ENCODE measurements at places on chromosomes 16 and 17. TPM values are rescaled to one million over a fixed set of nuclear protein-coding genes. Genes with fewer than 3 reads are reported as not detected.

- H3K4me3 ChIP-seq: no peak overlapping the region
- DNase-seq: no peak
- H3K4me1 ChIP-seq: peaks cover 9% of the 10 kb centered on the region
Measured at GRCh38 chr17:37339321-37339720, 36.5 kb upstream of the C17orf78 start.

- peaks cover 65% of the 10 kb centered on the region for H3K4me1 ChIP-seq
- no peak overlapping the region for H3K27ac ChIP-seq
- H3K36me3 ChIP-seq: no peaks in the 10 kb centered on the region
- no peak overlapping the region for H3K4me3 ChIP-seq
- H3K27me3 ChIP-seq: no peaks in the 10 kb centered on the region
- no peak for DNase-seq
Measured at GRCh38 chr17:40103688-40104087, 3.3 kb upstream of the NR1D1 start.

GRCh38 chr16:35182043-35182677, 1722.7 kb downstream of the TP53TG3F start:
- DNase-seq: peak; percentile 72
- no peaks in the 10 kb centered on the region for H3K4me1 ChIP-seq
- H3K27ac ChIP-seq: no peak overlapping the region
- H3K4me3 ChIP-seq: no peak overlapping the region
- H3K27me3 ChIP-seq: no peaks in the 10 kb centered on the region

GRCh38 chr16:63337264-63337663, 1301.0 kb upstream of the CDH8 start:
- H3K4me3 ChIP-seq: no peak overlapping the region
- H3K27ac ChIP-seq: no peak overlapping the region
- no peaks in the 10 kb centered on the region for H3K36me3 ChIP-seq
- DNase-seq: no peak
- peaks cover 29% of the 10 kb centered on the region for H3K27me3 ChIP-seq

- H3K27me3 ChIP-seq: peaks cover 2% of the 10 kb centered on the region
- DNase-seq: no peak
- H3K36me3 ChIP-seq: no peaks in the 10 kb centered on the region
Measured at GRCh38 chr16:70805787-70806186, 4.8 kb upstream of the VAC14 start.

- no peak overlapping the region for H3K27ac ChIP-seq
- H3K36me3 ChIP-seq: no peaks in the 10 kb centered on the region
- no peak overlapping the region for H3K4me3 ChIP-seq
- no peak for DNase-seq
Measured at GRCh38 chr17:48513097-48513496, 17.7 kb downstream of the HOXB1 start.

- H3K4me1 ChIP-seq: peaks cover 43% of the 10 kb centered on the region
- H3K27me3 ChIP-seq: no peaks in the 10 kb centered on the region
- peak overlapping the region; percentile 96 for H3K27ac ChIP-seq
- H3K36me3 ChIP-seq: peaks cover 6% of the 10 kb centered on the region
- peak; percentile 94 for DNase-seq
Measured at GRCh38 chr16:65122724-65123395, 997 bp upstream of the CDH11 start.

- H3K4me3 ChIP-seq: no peak overlapping the region
- H3K4me1 ChIP-seq: peaks cover 76% of the 10 kb centered on the region
- H3K27me3 ChIP-seq: no peaks in the 10 kb centered on the region
- no peaks in the 10 kb centered on the region for H3K36me3 ChIP-seq
- H3K27ac ChIP-seq: no peak overlapping the region
- no peak for DNase-seq
Measured at GRCh38 chr17:17938388-17939107, 33.7 kb downstream of the TOM1L2 start.

DNA sequence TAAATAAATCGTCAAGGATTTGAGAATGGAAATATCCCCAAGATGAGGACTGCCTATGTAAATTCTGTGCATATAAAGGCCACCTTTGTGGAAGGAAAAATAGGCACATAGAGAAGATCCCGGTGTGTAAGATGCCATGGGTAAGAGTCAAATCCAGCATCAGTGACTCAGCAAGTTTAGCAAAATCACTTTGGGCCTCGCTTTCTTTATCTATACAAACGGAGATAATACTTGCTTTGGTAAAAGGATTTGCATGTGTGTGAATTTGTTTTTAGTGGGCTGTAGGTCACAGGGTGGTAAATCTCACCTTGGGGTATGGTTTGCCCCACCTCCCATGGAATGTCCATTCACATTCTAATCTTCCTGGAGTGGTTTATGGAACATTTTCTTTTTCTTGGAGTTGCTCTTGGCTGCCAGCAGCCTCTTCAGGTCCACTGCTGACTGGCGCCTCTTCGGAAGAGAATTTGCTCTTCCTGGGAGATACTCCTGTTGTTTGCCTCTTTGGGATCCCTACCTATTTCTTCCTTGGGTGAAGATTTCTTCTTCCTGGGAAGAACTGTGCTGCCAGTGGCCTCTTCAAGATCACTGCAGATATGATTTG, 587.6 kb downstream of the CDH11 start:
- no peak for DNase-seq
- H3K4me1 ChIP-seq: no peaks in the 10 kb centered on the region
- no peaks in the 10 kb centered on the region for H3K27me3 ChIP-seq
- no peak overlapping the region for H3K27ac ChIP-seq

- peaks cover 14% of the 10 kb centered on the region for H3K4me1 ChIP-seq
- H3K27ac ChIP-seq: no peak overlapping the region
Measured at GRCh38 chr17:50076591-50077235, 18.4 kb upstream of the PDK2 start.

DNA sequence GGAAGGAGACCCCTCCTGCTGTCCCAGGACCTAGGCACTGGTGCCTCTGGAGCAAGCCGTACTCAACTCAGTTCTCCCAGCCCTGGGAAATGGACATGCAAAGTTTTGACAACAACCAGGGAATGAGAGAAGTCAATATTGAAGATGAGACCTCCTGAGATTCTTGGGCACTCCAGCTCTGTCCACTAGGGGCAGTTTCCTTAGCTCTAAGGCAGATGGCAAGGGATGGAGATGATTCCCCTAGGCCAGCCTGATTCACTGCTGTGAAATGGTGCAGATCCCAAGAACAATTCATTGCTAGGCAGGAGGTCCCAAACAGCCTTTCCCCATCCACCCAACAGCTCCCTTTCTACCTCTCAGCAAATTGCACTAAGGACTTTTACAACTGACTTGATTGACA, 20.5 kb upstream of the SDR42E2 start:
- H3K4me1 ChIP-seq: no peaks in the 10 kb centered on the region
- no peak overlapping the region for H3K27ac ChIP-seq
- no peak for DNase-seq

DNA sequence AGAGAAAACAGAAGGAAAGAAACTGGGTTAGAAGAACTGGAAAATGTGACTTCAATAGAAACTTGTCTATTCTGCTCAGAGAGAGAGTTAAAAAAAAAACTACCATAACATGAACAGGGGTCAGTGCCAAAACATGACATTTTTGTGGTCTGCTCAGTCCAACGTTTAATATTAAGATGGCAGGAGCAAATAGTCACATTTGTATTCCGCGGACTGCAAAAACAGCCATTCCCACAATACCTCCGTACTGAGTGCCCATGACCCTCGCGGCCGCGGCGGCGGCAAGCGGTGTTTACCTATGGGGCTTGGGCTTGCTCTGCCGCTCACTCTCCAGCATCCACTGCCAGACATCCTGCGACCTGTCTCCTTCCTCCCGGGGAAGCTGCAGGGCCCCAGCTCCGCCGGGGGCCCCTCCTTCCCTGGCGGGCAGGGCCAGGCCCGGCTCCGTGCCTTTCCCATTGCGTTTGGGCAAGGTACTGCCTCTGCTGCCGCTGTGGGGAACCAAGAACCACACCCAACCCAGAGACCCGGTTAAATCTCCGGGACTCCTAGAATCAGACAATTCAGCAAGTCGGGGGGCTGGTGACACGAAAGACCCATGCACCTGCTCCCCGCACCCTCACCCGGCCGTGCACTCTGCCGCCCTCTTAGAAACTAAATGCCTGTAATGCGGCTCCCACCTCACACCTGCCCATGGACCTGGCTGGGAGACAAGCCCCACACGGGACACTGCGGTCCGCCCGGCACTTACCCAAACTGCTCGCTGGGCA, 24.7 kb downstream of the AXIN2 start:
- no peaks in the 10 kb centered on the region for H3K27me3 ChIP-seq
- DNase-seq: no peak
- no peak overlapping the region for H3K27ac ChIP-seq
- no peak overlapping the region for H3K4me3 ChIP-seq

DNA sequence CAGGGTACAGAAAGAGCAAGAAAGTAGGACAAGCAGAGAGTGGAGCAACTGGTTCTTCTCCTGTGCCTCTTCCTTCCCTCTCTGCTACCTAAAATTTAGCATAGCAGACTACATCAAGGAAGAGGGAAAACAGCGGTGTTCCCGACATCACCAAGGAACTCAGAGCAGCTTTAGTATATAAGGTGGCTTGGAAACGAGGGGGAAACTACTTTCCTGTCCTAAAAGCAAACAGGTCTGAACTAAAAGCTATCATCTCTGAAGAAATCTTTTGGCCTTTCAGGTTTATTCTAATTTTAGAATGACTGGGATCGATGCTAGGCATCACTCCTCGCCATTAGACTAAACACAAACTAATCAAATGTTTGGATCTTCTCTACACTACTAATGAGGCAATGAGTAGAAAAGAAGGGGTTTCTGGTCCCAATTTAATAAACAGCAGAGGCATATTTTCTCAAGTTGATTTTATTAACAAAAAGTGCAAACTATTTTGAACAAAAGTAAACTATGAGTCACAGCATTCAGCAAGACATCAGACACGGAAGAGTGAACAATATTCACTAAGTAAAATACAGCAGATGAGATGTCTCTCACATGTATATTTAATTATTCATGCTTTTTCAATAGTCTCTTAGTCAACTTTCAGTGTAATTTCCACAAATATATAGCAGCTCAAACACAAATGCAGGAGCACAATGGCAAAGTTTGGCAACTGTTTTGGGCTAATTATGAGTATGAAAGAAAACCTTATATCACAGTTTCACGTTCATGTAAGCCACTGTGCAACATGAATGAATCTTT, 108.7 kb downstream of the TRIM37 start:
- peak overlapping the region; percentile 81 for H3K27ac ChIP-seq
- H3K27me3 ChIP-seq: no peaks in the 10 kb centered on the region
- no peak overlapping the region for H3K4me3 ChIP-seq
- H3K4me1 ChIP-seq: peaks cover 67% of the 10 kb centered on the region
- peaks cover 20% of the 10 kb centered on the region for H3K36me3 ChIP-seq

GRCh38 chr16:54123766-54124165, 162.8 kb downstream of the IRX3 start:
- no peak overlapping the region for H3K27ac ChIP-seq
- H3K4me3 ChIP-seq: no peak overlapping the region
- peaks cover 2% of the 10 kb centered on the region for H3K27me3 ChIP-seq

DNA sequence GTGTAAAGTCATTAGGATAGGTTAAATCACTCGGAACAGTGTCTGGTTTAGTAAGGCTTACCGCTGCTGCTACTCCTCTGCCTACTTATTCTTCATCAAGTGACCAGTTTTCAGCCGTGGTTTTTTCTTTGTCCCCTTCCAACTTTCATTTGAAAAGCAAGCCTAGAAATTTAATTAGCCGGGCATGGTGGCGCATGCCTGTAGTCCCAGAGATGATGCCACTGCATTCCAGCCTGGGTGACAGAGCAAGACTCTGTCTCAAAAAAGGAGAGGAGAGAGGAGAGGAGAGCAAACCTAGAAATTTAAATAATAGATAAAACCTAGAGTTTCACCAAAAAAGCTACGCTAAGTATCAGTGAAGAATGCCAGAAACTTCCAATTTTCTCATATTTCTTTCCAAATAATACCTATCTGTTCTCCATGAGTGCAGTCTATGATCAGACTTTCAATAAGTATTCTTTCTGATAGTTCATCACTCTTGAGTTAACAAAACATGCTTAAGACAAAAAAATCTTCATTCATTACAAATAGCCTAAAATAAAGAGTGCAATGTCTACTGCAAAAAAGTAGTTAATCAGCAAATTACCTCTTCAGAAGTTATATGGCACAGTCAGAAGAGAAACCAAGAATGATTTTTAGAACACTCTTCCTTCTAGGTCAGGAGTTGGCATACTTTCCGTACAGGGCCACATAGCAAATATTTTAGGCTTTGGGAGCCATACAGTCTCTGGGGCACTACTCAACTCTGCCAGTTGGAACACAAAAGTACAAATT, 15.1 kb downstream of the ANKFY1 start:
- H3K4me3 ChIP-seq: no peak overlapping the region
- no peaks in the 10 kb centered on the region for H3K36me3 ChIP-seq
- H3K4me1 ChIP-seq: peaks cover 35% of the 10 kb centered on the region
- H3K27me3 ChIP-seq: no peaks in the 10 kb centered on the region
- DNase-seq: no peak

- peaks cover under 1% of the 10 kb centered on the region for H3K36me3 ChIP-seq
- no peaks in the 10 kb centered on the region for H3K27me3 ChIP-seq
- DNase-seq: no peak
- H3K4me3 ChIP-seq: no peak overlapping the region
Measured at GRCh38 chr17:72445055-72445991, 324.5 kb downstream of the SOX9 start.

GRCh38 chr17:48577946-48578615, at the start of gene HOXB4:
HOXB4 (minus strand) TSS chr17:48578350; CDS start chr17:48578319, 31 bp downstream.
- H3K36me3 ChIP-seq: peaks cover 4% of the 10 kb centered on the region
- no peak within 1 kb of the TSS for H3K27ac ChIP-seq
- H3K4me3 ChIP-seq: no peak within 1 kb of the TSS
- peaks cover 5% of the 10 kb centered on the region for H3K4me1 ChIP-seq

- H3K4me1 ChIP-seq: no peaks in the 10 kb centered on the region
- H3K27ac ChIP-seq: no peak overlapping the region
- H3K27me3 ChIP-seq: peaks cover 9% of the 10 kb centered on the region
- no peak overlapping the region for H3K4me3 ChIP-seq
- H3K36me3 ChIP-seq: no peaks in the 10 kb centered on the region
- no peak for DNase-seq
Measured at GRCh38 chr16:63981639-63982038, 1140.2 kb downstream of the CDH11 start.

- peaks cover 65% of the 10 kb centered on the region for H3K4me1 ChIP-seq
- H3K36me3 ChIP-seq: no peaks in the 10 kb centered on the region
- H3K27ac ChIP-seq: peak overlapping the region; percentile 87
- DNase-seq: no peak
Measured at GRCh38 chr17:14303343-14304221, 2.7 kb downstream of the HS3ST3B1 start.

GRCh38 chr17:42135664-42136653, 13.4 kb downstream of the HSPB9 start:
- DNase-seq: no peak
- peak overlapping the region; percentile 65 for H3K27ac ChIP-seq
- no peaks in the 10 kb centered on the region for H3K27me3 ChIP-seq
- H3K4me1 ChIP-seq: peaks cover 55% of the 10 kb centered on the region
- no peak overlapping the region for H3K4me3 ChIP-seq
- peaks cover 10% of the 10 kb centered on the region for H3K36me3 ChIP-seq

The SULT1A1 gene
- total RNA-seq: 2.2 TPM

The TSPOAP1 gene
- not detected for total RNA-seq

The OR3A2 gene
- total RNA-seq: not detected

The HSD17B2 gene
- not detected for total RNA-seq

The LUC7L3 gene
- total RNA-seq: 99.0 TPM

The KRTAP1-5 gene
- not detected for total RNA-seq

The OR1F1 gene
- not detected for total RNA-seq

The MYO15A gene
- total RNA-seq: 0.52 TPM

Data from chondrocyte (in vitro differentiated cells).